ENCODE measurements at places on chromosomes 1 and 21.

DNA sequence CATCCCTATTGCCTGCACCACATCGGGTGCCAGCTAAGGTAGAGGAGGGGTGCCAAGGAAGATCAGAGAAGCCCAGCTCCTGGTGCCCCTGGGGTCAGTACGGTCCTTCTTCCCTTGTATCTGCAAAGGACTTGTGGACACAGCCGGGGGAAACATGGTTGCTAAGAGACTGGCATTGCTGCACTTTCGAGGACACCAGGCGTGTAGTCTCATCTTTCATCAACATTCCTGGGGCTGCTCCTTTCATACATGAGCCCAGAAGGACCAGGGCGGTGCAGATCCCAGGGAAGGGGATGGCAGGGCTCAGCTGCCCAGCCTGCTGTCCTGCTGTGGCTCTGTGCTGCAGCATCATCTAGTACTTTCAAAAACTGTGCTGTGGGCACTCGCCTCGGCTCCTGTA lies 61.0 kb downstream of the RUNX1 start:
- no peak for DNase-seq

DNA sequence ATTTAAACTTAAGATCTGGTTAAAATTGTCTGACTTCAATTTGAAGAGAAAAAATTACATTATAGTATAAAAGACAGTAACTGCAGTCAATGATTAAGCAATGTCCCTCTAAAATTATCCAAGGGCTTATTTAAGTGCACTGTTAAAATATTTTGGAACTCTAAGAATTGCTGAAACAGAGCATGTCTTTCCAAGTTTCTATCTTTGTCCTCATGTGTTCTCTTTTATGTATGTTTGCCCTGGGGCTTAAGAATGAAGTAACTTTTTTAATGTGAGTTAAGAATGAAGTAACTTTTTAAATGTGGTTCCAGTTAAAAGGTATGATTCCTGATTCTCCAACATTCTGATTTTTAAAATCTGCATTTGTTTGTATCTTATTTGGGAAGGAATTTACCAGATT lies 69.0 kb upstream of the MARK1 start:
- no peak for DNase-seq

GRCh38 chr1:83900524-83900923 lies 98.4 kb downstream of the TTLL7 start:
- DNase-seq: no peak

DNA sequence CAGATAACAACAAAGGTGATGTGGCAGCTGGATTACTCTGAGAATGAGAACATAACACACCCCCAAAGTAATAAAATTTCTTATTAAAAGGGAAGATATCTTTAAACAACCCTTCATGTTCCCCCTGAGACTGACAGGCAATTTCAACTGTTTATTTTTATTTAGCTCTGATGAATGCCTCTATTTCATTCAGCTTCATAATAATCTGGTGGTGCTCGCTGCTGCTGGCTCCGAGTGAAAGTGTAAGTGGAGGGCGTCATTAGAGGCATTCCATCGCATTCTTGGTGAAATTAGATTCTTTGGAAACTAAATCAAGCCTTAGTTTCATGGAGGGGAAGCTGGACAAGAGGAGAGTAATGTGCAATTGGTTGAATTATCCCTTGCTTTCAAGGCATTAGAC lies 128.9 kb downstream of the GRIK1 start:
- DNase-seq: no peak

GRCh38 chr1:70571191-70571590 lies 160.1 kb downstream of the CTH start:
- DNase-seq: no peak

DNA sequence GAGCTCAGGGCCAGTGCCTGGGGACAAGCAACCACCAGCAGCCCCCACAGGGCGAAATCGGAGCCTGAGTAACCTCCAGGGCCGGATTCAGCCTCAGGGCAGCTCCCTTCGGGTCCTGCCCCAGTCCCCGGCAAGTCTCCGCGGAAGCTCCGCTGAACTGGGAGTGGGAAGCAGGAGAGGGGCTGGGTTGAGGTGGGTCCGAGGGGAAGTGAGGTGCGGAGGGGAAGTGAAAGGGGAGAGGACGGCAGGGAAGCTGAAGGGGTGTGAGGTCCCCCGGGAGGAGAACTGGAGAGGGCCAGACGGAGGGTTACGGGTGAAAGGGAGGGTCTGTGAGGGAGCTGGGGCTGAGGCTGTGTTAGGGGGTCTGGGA lies 560 bp downstream of the PADI2 start:
- DNase-seq: no peak

DNA sequence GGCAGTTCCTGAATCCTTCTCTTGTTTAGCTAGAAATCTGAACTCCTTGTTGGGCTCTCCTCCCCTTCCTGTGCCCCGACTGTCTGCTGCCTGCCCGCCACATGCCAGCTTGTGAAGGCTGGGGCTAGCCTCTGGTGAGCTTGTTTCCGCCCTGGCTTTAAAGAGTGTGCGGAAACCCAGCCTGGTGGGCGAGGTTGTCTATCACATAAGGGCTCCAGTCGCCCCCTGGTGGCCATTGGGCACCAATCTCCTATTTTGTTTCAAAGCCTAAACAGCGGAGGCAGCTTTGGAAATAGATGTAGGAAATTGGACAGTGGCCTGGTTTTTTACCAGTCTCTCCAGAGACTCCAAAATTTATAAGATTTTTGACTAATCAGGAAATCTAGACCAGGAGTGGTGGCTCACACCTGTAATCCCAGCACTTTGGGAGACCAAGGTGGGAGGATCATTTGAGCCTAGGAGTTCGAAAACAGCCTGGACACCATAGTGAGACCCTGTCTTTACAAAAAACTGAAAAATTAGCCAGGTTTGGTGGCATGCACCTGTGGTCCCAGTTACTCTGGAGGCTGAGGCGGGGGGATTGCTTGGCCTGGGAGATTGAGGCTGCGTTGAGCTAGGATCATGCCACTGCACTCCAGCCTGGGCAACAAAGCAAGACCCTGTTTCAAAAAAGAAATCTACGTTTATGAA lies 9.8 kb downstream of the ATP8B2 start:
- peak; percentile 87 for DNase-seq

DNA sequence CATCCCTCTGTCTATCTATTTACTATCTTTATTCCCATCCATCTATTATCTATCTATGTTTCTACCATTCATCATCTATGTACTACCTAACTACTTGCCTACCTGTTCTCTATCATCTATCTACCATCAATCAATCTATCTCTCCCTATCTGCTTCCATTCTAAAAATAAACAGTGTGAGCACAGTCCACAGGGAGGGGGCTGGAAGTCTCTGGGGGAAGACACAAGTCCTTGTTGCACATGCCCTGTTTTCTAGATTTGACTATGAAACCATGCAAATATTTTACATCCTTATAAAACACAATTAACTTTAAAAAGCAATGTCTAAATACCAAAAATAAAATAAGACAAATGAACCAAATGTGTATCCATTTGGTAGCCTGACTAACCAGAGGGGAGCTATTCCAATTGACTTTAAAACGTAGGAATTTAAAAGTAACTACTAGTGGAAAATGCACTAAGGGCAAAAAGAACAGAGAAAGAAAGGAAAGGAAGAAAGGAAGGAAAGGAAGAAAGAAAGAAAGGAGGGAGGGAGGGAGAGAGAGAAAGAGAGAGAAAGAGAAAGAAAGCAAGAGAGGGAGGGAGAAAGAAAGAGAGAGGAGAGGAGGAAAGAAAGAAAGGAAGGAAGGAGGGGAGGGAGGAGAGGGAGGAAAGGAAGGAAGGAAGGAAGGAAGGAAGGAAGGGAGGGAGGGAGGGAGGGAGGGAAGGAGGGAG lies 13.6 kb upstream of the RIPK4 start:
- DNase-seq: no peak

- DNase-seq: peak; percentile 86
Measured at GRCh38 chr1:203267347-203267846, 37.9 kb upstream of the BTG2 start.

- DNase-seq: no peak
Measured at GRCh38 chr1:235864931-235865525, 1.7 kb downstream of the LYST start.

GRCh38 chr1:220565670-220566069 lies 37.7 kb downstream of the MARK1 start:
- DNase-seq: no peak

DNA sequence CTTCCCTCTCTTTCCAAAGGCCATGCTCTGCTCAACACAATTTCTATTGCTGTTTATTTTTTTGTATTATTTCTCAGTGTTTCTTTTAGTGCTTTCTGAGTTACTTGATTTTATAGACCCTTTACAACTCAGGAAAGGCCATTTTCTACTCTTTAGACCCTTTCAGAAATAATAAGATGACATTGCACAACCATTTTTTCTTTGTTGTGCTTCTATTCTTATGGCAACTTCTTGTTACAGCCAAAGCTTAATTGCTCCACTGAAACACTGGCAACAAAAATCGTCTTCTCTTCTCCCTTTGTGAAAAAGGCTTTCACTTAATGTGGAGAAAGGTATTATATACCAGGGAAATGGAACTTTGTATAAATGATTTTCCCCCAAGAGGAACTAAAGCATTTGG lies 39.0 kb upstream of the SAMSN1 start:
- no peak for DNase-seq

- DNase-seq: peak; percentile 54
Measured at GRCh38 chr1:145891587-145892485, 6.2 kb upstream of the ANKRD35 start.

GRCh38 chr1:203204756-203205155 lies 18.3 kb upstream of the CHI3L1 start:
- no peak for DNase-seq

DNA sequence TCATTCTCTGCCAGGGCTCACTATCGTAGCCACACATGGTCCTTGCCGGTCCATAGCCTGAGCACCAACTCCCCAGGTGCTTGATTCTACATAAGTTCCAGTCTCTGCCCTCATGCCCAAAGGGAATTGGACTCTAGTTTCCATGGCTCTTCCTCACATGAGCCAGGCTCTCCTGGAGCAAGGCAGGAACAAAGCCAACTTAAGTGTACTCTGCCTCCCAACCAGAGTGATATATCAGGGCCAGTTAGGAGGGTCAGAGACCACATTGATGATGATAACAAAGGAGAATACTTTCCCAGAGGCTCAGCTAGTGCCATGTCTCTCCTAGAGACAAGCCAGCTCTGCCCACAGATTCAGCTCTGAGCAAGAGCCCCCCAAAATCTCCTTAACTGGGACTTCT lies 70.9 kb downstream of the ERI3 start:
- no peak for DNase-seq

DNA sequence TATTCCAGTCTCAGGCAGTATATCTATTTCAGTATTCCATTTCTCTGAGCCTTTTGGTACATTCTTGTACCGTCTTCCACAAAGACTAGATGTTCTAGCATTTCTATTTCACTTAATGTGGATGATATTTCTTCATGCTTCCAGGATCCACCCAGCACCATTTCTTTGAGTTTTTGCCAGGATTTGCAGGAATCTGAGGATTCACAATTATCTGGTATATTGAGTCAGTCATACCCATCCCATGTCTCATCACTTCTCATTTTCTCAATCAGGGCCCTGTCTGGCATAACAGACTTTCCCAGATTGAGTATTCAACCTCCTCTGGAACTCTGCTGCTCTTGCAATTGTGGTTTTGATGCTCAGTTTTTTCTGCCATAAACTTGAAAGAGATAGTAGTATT lies 20.9 kb upstream of the COL11A1 start:
- DNase-seq: no peak

DNA sequence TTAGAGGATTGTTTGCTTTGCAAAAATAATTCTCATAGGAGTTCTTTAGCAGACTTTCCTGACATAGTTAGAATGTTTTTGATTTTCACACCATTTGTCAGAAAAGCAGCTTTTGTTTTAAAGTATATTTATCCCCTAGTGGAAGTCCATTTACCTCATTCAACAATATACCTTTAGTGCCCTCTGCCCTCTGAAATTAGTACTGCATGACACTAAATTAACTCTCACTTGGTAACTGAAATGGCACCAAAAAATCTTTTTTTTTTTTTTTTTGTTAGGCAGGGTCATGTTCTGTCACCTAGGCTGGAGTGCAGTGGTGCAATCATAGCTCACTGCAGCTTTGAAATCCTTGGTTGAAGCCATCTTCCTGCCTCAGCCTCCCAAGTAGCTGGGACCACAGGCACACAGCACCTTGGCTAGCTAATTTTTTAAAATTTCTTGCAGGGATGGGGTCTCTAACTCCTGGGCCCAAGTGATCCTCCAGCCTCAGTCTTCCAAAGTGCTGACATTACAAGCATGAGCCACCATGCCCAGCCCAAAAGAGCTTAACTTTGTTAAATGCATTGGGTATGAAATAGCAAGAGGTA lies 13.6 kb downstream of the LRRC42 start:
- DNase-seq: peak; percentile 45

GRCh38 chr1:93991271-93991670 lies 82.0 kb upstream of the GCLM start:
- no peak for DNase-seq

- DNase-seq: no peak
Measured at GRCh38 chr1:223652436-223652941, 13.0 kb downstream of the CAPN8 start.

DNA sequence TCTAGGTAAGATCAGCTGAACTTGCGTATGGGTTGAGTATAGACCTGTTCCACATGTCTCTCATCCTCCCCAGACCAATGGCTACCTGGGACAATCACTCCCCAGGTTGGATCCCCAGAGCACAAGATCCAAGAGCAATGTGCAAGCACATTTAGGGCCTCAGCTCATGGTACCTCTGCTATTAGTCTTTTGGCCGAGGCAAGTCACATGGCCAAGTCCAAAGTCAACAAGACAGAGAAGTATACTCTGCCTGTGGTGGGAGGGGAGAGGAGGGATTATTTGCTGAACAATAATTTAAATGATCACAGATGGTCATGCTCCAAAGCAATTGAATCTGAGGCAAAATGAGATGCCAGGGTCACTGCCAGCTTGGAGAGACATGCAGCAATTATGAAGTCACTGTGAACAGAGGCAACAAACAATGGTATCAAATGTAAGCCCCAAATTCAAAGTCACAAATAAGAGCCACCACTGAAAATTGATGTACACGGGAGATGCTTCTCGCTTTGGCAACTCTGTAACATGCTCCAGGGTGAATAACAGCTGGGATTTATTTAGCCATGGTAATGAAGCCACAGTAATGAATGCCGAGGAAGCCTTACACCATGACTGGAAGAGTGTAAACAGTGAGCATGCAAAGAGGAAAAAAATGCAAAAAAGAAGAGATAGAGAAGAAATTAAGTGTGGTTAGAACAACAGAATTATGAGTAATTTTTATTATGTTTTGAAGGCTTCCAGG lies 149.1 kb downstream of the ZNF281 start:
- no peak for DNase-seq

- no peak for DNase-seq
Measured at GRCh38 chr1:208778417-208778816, 534.2 kb upstream of the PLXNA2 start.

GRCh38 chr1:178706432-178706831 lies 18.6 kb upstream of the RALGPS2 start:
- DNase-seq: no peak

DNA sequence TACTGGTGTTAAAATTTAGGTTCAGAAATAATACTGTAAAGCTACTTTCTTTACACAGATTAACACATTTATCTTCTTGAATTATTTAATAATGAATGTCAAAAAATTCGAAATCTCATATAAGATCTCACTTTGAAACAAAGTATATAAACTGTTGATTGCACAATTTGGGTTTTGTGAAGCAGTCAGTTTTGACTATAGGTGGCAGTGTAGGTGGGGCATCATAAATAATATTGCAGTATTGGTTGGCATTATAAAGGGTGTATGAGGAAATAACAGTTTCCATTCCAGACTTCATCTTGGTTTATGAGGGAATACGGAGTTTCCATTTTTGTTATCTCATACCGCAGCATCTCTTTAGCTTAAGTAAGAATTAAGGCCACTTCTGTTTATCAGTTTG lies 49.9 kb downstream of the SUCO start:
- DNase-seq: no peak

Data from effector memory CD8-positive, alpha-beta T cell (primary cell).